Stimulated activated CD8-positive, alpha-beta memory T cell treated with anti-CD3 and anti-CD28 coated beads, Interleukin-12 subunit alpha, Interleukin-12 subunit beta, amount 100 ng/mL, for 4 hours (primary cell): ENCODE measurements at places on chromosomes 2 and 18.

GRCh38 chr2:5618271-5618670, 73.9 kb upstream of the SOX11 start:
- no peak for DNase-seq

- no peak for DNase-seq
These were observed 49.7 kb upstream of the ZNF516 start for GRCh38 chr18:76544511-76545345.

DNA sequence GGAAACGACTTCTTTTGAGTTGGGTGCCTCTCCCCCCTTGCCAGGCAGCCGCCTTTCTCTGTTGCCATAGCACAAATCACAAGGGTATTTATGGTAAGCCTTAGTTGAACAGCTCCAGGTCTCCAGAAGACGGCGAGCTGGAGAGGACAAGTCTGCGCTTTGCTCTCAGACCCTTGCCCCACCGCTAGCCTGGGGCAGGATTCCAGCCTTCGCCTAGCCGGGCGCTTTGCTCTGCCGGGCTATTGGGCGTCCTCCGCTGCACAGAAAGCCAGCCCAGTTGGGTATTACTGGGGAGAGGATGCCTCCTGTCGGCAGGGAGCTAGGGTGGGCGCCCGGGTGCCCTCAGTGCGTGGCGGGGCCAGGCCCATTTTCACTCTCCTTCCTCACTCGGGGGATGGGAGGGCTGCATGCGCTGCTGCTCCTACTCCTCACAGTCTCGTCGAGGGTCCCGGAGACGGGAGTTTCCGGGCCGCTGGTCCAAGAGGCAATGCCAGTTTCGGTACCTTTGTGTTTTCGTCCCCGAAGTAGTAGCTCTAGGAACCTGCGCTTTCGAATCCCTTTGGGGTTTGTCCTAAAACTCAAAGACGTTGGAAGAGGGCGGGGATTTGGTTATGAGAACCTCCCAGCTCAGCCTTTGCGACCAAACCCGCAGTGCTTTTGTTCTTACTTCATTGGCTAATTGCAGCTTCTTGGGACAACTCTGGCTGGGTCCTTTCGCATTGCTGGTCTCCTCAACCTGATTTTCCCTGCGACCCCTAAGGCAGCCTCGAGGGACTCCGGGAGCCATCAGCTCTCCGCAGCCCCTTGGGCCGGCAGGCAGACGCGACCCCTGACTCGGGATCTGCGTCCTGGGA, 3.6 kb upstream of the DLX2 start:
- no peak for DNase-seq

DNA sequence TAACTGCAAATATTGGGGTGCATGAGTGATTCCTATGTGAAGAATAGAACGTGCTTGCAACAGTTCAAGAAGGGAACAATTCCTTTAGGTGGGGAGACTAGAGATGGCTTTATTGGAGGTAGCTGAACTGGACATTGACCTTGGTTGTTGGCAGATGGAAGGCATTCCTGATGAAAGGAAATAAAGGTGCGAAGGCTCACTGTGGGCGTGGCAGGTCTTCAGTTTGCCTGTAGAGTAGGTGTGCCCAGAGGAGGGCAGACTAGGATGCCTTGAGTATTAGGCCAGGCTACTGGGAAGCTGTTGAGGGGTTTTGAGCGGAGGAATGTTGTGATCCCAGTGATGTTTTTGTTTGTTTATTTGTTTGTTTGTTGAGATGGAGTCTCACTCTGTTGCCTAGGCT, 2.8 kb downstream of the SPR start:
- no peak for DNase-seq

GRCh38 chr2:222902660-222903059, 41.8 kb downstream of the ACSL3 start:
- DNase-seq: no peak

- DNase-seq: no peak
These were observed 139.6 kb downstream of the SOCS6 start for GRCh38 chr18:70428439-70428838.

GRCh38 chr2:241286348-241287090, 29.0 kb downstream of the HDLBP start:
- DNase-seq: no peak

GRCh38 chr2:27765621-27766286, 5.8 kb upstream of the MRPL33 start:
- peak; percentile 13 for DNase-seq

DNA sequence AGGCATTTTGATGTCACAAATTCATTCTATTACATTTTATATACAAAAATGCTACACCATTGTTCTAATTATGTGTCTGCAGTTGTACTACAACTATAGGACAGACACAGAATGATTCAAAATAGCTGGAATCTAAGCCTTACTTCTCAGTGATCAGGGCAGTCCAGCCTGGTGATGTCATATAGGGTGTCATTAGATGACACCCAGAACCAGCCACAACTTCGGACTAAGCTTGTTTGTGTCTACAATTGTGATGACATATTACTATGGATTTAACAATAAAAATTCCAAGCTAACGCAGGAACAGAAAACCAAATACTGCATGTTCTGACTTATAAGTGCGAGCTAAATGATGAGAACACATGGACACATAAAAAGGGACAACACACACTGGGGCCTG, 31.0 kb downstream of the M1AP start:
- DNase-seq: no peak

DNA sequence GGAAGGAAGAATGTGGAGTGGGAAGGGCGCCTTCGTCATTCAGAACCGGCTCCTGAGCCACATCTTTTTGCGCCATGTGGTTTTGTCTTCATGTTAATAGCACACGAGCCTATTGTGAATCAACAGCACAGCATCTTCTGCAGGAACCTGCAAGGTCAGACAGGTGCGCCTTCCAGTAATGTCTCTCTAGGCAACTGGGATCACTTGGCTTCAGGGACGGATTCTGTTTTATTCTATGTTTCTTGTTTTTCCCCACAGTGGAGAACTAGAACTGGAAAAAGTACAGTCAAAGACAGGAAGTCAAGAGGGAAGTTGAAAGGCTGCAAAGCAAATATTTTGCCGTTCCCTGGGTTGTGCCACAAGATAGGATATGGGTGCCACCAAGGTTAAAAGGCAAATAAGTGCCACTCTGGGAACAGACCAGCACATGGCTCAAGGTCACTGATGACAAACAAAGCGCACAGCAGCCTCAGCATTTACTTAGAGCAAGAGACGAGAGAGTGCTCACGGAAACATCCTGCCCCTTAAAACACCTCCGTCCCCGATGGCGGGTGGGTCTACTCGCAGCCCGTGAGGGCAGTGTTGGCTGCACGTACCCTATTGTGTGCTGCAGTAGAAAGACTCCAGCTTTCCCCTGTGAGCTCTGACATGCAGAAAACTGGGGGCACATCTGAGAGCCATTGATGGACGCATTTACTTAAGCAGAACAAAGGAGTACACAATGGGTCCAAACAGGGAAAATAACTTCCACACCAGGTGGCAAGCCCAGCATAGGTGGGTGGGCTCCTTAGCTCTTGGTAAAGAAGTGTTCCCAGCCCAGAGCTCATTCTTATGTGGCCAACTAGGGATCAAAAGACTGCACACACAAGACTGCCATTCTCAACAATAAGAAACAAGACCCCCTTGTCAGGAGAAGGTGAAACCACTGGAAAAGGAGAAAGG, 107.2 kb upstream of the PARD3B start:
- no peak for DNase-seq

DNA sequence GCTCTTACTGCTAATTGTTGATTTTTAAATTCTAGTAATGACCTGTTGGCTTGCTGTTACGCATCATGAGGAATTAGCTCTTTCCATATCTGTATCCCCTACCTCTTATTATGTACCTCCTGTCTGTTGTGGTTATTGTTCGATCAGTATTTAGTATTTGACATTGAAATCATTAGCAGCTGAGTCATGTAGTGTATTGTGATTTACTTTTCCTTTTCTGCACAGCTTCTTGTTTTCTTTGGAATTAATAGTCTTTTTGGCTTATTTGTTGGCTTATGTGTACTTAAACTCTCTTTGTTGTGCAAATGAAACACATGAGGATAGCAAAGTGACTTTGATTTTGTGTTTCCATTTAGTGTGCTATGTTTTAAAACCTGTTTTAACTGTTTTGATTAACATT, 4.3 kb downstream of the EPB41L5 start:
- DNase-seq: no peak

- DNase-seq: no peak
These were observed 11.5 kb upstream of the PPP4R3B start for GRCh38 chr2:55628931-55629330.

DNA sequence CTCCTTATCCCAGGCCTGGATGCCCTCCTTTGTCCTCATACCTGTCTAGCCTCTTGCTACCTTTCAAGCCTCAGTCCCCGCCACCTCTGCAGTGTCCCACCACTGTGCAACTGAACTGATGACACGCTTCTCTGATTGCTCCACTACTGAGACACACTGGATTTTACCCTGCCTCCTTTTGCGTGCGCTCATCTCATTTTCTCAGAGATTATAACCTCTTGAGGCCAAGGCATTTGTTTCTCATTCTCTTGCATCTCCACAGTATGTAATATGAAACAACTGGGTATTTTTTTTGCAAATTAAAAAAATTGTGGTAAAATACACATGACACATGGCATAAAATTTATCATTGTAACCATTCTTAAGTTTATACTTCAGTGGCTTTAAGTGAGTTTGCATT, 95.4 kb downstream of the PRKCE start:
- no peak for DNase-seq

- no peak for DNase-seq
These were observed 104.7 kb downstream of the TSN start for GRCh38 chr2:121860033-121860757.

DNA sequence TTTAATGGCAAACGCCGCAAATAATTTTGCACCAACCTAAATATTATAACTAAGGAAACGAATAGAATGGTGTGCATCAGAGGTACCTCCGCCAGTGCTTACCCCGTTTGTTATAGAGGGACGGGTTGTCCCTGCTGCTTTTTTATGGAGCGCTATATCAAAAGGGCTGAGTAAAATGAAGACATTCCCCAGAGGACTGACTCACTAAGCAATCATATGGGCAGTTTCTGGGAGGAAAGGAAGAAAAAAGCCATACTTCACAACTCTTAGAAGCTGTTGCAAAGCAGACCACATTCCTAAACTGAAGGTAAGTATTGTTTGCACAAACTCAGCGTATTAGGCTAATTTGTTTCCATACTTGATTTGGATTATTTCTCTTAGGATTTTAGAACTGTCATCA, 12.9 kb downstream of the ID2 start:
- DNase-seq: no peak

DNA sequence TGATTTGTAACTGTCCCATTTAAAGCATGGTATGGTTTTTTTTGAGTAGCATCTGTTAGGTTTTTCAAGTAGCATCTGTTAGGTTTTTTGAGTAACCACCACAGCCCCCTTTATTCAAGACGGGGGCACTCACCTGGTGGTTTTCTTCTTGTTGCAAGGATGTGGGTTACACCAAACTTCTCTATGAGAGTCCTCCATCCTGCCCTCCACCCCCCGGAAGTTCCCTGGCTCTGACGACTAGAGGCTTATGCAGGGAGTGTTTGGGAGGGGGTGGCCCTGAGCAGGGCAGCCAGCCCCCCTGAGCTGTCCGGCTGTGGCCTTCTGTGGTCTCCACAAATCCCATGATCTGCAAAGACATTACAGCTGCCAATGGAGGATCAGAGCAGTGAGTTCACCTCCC, 39.3 kb downstream of the MTCL1 start:
- DNase-seq: no peak

DNA sequence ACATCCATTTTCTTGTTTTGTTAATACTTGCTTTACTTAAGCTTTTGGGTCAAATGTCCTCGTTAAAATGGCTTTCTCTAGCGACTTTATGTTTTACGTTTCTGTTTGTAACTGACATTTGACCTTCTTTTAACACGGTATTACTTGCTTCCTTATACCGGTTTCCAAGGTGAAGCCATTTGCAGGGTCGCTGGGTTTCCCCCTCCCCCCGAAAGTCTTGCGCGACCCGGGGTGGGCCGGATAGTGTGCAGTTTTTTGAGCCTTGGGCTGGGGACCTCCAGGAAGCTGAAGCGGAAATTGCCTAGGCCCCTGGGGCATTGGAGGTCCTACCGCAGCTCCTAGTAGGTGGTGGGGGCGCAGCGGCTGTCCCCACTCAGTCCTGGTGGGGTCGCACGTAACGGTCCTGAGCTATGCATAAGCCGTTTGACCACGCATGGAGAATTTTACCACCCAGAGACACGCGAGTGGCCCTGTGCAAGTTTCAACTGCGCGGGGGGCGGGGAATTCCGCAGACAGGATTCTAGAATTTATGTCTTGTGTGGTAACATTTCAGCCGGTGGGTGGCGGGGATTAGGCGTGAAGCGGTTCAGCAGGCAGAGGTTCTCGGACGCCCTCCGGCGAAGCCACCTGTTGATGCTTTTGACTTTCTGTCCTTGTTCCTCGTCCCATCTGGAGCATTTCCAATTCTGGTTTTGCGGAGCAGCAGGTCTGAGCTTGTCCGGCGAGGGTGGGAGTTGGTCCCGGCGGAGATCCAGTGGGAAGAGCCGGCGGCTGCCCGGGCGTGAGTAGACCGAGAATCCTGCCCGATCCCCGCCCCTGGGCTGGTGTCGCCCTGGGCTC, 2.4 kb downstream of the CFLAR start:
- DNase-seq: peak; percentile 78

- DNase-seq: no peak
These were observed 5.7 kb downstream of the EPB41L5 start for GRCh38 chr2:120018549-120018948.

GRCh38 chr18:68391801-68392200, 323.1 kb downstream of the TMX3 start:
- DNase-seq: no peak

- no peak for DNase-seq
These were observed 33.6 kb downstream of the NCAPH start for GRCh38 chr2:96369186-96369585.

DNA sequence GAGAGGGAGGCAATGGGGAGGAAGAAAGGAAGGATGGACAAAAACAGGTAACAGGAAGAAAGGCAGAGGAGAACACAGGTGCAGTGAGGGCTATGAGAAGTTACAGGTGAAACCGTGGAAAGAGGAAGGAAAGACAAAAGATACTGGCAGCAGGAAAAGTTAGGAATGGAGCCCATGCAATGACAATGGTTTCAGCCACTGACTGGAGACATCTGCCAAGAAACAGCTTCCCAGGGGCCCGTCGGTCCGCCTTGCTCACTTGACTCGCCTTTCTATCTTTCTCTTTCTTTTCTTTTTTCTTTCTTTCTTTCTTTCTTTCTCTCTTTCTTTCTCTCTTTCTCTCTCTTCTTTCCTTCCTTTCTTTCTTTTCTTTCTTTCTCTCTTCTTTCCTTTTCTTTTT, 37.5 kb downstream of the ST8SIA5 start:
- no peak for DNase-seq

GRCh38 chr18:61719671-61720070, 173.1 kb downstream of the RNF152 start:
- no peak for DNase-seq

DNA sequence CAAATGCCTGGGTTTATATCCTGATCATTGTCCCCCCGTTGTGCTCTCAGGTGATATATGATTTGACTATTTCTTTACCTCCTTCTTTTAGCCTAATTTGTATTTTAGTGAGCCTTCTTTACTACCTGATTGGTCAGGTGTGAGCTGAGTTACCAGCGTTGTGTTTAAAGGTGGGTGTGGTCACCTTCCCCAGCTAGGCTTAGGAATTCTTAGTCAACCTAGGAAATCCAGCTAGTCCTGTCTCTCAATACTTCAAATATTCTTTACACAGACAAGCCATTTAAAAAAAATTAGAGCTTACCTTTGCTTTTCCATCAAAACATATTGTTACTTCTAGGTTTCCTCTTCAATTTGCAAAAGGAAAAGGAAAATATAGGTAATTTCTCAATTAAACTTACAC, 30.2 kb downstream of the KYNU start:
- DNase-seq: no peak
